ENCODE measurements at places on chromosomes 13 and 19. TPM values are rescaled to one million over a fixed set of nuclear protein-coding genes. Genes with fewer than 3 reads are reported as not detected.

The RASGRP4 gene
- total RNA-seq, result 0.24 TPM

The ZNF728 gene
- not detected for total RNA-seq

The OR7A5 gene
- total RNA-seq, result not detected

The MBD3L2 gene
- not detected for total RNA-seq

The APOC4 gene
- not detected for total RNA-seq

The ZNF416 gene
- 6.4 TPM for total RNA-seq

The ZNF546 gene
- total RNA-seq, result 1.3 TPM

The CATSPERD gene
- total RNA-seq, result not detected

The RGL3 gene
- total RNA-seq, result 0.64 TPM

The ZNF28 gene
- total RNA-seq, result 10.2 TPM

The HIPK4 gene
- not detected for total RNA-seq

The ASPDH gene
- not detected for total RNA-seq

GRCh38 chr13:33636243-33636642 is 181.7 kb upstream of the RFC3 start:
- no peak for ATAC-seq

DNA sequence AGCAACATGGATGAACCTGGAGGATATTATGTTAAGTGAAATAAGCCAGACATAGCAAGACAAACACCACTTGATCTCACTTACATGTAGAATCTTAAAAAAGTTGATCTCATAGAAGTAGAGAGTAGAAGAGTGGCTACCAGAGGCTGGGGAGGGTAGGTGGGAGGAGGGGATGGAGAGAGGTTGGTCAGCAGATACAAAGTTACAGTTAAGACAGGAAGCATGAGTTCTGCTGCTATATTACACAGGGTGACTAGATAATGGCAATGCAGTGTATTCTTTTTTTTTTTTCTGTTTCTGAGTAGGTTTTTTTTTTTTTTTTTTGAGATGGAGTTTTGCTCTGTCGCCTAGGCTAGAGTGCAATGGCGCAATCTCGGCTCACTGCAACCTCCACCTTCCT is 15.2 kb upstream of the THSD1 start:
- ATAC-seq, result no peak

- no peak for ATAC-seq
Measured at GRCh38 chr13:64725492-64725891, 2504.6 kb downstream of the PCDH9 start.

DNA sequence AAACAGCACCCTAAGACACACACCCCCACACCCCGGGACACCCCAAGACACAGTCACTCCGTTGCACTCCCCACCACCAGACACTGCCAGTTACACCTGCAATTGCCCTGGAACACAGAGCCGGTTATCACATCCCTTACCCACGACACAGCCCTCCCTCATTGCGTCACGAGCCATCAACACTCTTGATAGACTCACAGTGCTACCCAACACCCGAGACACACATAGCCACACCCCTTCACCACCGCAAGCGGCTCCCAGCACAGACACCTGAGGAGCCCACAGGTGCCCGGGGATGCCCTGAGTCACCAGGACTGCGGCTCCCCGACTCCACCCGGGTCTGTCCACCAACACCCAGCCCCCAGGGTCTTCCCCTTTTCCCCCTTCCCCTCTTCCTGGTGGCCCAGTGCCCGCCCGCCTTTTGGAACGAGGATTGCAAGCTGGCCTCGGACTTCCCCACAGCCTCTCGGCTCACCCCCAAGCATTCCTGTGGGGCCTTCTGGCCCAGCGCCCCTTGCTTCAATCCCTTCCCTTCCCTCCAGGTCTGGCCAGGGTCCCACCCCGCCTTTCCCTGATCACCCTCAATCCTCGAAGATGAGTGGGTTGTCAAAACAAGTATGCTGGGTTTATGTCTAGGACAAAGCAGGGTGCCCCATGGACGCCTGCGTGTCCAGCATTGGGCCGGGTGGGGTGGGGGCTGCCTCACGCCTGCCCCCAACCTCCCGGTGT is 1.7 kb upstream of the PTGER1 start:
- peak; percentile 66 for ATAC-seq

DNA sequence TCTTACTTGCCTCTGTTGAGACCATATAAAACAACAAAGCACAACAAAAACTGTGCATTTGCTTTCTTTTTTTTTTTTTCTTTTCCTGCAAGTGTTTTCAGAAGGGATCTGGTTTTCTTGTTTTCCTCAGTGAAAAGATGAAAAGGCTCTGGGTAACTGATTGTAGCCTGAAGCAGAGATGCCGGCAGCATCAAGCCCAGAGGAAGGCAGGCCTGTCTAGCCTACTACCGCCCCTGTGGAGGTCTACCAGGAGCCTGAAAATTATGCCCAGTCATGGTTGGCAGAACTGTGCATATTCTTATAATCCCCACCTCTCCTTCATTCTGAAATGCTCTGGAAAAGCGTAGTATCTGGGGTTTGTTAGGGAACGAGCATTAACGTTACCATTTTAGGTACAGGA is 32.6 kb upstream of the MEDAG start:
- ATAC-seq, result no peak

DNA sequence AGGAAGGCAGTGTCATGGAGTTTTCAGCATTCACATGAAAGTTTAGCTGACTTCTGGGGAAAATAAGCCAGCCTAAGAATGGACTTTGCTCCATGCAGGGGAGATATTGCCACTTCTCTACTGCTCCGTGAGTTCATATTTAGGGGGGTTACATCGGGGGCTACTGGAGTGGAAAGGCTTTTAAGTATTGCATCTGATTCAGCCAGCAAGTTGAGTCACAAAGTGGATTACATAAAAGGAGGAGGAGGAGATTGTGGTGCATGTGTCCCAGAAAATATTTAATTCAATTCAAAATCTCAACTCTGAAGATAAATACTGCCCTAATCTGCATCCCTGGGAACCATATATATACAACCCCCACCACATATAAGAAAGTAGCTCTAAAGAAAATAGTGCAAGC is 617.2 kb downstream of the DCT start:
- no peak for ATAC-seq

DNA sequence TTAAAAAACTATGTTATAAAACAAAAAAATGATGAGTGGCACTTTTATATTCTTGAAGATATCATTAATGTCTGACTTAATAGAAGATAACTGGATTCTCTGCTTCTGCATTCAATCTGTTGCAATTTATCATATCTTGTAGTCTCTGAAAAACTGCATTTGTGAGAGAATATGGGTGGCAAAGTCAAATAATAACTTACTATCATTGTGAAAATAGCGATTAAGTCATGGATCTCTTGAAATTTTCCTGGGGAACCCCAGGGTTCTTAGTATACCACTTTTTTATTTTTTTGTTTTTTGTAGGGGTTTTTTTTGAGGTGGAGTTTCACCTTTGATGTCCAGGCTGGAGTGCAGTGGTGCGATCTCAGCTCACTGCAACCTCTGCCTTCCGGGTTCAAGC is 127.1 kb downstream of the STOML3 start:
- ATAC-seq, result no peak

- ATAC-seq, result no peak
Measured at GRCh38 chr13:33410619-33411018, 125.1 kb upstream of the STARD13 start.

- ATAC-seq, result no peak
Measured at GRCh38 chr13:113258321-113259054, 38.6 kb upstream of the LAMP1 start.

GRCh38 chr13:30846311-30846710 is 59.8 kb upstream of the MEDAG start:
- ATAC-seq, result no peak

GRCh38 chr19:42279902-42280814 is 11.1 kb downstream of the CIC start:
- ATAC-seq, result peak; percentile 12

DNA sequence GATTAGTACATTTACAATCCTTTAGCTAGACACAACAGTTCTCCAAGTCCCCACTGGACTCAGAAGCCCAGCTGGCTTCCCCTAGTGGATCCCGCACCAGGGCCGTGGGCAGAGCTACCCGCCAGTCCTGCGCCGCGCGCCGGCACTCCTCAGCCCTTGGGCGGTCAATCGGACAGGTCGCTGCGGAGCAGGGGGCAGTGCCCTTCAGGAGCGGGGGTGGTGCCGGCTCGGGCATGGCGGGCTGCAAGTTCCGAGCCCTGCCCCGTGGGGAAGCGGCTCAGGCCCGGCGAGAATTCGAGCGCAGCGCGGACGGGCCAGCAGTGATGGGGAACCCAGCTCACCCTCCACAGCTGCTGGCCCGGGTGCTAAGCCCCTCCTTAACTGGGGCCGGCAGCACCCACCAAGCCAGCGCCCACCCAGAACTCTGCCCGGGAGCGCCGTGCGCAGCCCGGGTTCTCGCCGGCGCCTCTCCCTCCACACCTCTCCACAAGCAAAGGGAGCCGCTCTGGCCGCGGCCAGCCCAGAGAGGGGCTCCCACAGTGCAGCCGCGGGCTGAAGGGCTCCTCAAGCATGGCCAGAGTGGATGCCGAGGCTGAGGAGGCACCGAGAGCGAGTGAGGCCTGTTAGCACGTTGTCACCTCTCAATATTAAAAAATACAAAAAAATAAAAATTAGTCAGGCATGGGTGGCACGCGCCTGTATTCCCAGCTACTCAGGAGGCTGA is 12.9 kb downstream of the EBPL start:
- no peak for ATAC-seq

DNA sequence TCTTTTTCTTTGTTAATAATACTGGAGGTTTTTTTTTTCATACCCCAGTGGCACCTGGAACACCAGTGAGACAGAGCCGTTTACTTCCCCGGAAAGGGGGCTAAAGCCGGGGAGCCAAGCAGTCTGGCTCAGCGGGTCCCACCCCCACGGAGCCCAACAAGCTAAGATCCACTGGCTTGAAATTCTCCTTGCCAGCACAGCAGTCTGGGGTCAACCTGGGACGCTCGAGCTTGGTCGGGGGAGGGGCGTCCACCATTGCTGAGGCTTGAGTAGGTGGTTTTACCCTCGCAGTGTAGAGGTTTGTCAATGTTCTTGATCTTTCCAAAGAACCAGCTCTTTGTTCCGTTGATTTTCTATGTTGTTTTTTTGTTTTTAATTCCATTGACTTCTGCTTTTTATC is 94.6 kb upstream of the DIAPH3 start:
- no peak for ATAC-seq

DNA sequence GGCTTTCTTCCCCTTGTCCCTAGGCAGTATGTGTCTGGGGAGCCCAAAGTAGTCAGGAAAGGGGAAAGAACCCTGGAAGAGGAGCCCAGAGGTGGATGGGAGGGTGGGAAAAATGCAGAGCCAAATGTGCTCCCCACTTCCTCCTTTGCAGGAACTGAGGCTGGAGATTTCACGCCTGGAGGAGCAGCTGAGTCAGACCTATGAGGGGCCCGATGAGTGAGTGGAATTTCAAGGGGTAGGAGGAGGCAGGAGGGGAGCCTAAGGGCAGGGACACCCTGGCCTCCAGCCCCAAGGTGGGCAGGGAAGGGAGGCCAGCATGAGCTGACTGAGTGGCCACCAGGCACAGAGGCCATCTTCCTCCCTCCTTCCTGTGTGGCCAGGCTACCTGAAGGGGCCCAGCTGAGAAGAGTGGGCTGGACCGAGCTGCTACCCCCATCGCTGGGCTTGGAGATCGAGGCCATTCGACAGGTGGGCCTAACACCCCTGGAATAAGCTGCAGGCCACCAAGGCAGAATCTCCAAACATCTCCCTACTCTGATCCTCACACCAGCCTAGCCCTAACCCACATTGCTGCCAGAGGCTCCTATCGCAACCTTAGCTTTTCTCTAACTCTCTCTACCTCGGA is 14.3 kb downstream of the PTH2 start:
- ATAC-seq, result no peak

DNA sequence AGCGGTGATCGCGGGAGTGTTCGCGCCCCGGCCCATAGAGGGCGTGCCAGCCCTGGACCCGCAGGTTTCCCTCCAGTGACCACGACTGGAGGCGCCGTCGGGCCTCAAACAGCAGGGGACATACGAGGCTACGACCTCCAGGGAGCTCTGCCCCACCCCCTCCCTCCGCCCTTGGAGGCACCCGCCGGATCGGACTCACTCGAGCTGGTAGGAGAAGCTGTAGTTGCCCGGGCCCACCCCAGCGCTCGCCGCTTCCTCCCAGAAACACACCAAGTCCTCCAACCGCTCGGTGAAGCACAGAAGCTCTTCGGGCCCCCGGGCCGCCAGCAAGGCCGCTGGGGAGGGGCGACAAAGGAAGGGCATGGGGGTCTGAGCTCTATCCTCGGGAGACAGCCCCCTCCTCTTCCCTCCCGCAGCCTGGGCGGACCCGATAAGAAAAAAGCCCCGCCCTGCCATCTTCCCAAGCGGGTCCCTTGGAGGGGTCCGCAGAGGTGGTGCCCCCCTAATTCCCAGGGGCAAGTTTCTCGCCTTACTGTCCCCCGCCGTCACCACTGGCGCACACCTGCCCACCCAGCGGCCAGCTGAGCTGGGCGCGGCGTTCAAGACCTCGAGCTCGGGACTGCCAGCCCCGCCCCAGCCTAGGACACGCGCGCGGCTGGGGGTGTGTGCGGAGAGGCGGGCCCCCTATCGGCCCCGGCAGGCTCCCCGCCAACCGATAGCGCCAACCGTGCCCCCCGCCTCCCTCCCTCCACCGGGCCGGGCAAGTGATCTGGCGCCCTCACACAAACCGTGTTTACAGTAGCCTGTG is 1.0 kb downstream of the EPOR start:
- no peak for ATAC-seq

- ATAC-seq, result no peak
Measured at GRCh38 chr13:98144027-98144741, 1.3 kb downstream of the FARP1 start.

GRCh38 chr13:38617936-38618335 is 68.9 kb upstream of the FREM2 start:
- no peak for ATAC-seq

GRCh38 chr19:45500918-45501729 is 2.9 kb downstream of the PPM1N start:
- no peak for ATAC-seq

GRCh38 chr19:56718231-56718630 is 46.7 kb upstream of the ZNF835 start:
- no peak for ATAC-seq

DNA sequence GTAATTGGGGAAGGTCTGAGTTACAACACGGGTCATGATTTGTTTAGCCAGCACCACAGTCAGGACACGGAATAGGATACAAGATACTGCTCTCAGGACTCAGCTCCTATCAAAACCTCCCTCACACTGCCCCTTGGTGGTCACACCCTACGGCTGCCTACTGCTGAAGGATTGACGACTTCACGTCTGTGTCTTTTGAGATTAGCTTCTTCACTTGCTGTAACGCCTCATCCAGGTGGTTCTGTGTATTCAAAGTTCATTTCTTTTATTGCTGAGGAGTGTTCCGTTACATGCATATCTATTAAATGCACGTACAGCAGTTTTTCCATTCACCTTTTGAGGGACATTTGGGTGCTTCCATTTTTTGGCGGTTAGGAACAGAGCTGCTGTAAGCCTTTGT is 46.3 kb downstream of the URI1 start:
- ATAC-seq, result no peak

- ATAC-seq, result no peak
Measured at GRCh38 chr19:30089086-30089665, 147.1 kb downstream of the URI1 start.

GRCh38 chr19:307111-307531 is 15.9 kb upstream of the PLPP2 start:
- ATAC-seq, result no peak

Data from esophagus mucosa (tissue), 1 donor.